ENCODE measurements at places on chromosomes 1 and 21.

GRCh38 chr1:89633248-89633799 lies 404 bp downstream of the LRRC8C start:
- peak; percentile 42 for DNase-seq

DNA sequence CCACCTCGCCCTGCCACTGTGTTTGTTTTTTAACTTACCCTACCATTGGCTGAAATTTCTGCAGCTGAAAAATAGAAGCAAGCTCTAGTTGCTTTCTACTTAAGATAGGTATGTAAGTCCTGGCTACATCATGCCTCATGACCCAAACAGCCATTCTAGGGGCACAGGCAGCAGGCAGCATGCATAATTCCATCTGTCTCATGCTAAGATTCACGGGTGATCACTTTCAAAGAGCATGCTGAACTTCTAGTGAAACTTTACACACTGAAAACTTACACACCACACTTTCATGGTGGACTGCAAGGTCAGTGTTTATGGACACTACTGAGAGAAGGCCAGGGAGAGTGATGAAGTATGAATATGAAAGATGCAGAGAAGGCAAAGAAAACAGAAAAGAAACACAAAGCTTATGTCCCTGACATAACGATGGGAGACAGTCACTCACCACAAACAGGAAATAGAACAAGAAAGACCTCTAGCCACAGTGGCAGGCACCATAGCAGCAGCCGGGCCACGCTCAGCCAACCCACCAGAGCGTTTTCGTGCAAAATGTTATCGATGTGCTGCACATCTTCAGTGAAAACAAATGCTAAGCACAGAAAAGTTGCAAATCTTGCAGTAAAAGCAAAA lies 102.3 kb upstream of the TIAM1 start:
- peak; percentile 11 for DNase-seq

DNA sequence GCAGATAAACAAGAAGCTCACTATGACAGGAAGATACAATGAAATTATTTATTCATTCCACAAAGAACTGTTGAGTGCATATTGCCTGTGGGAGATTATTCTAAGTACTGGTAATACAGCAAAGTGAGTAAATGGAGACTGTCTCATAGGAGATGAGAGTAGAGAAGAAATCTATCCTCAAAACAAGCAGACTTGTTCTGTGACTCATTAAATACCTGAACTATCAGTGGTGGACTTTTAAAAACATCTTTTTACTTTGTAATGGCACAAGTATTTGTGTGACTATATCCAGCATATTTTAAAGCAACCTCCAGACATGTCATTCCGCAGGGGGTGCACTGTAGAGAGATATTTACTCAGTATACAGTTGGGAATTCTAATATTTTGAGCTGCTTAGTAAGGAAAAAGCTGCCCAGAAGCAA lies 259.2 kb downstream of the FMN2 start:
- no peak for DNase-seq

- DNase-seq = no peak
These were observed 272.0 kb downstream of the HHIPL2 start for GRCh38 chr1:222275729-222276465.

DNA sequence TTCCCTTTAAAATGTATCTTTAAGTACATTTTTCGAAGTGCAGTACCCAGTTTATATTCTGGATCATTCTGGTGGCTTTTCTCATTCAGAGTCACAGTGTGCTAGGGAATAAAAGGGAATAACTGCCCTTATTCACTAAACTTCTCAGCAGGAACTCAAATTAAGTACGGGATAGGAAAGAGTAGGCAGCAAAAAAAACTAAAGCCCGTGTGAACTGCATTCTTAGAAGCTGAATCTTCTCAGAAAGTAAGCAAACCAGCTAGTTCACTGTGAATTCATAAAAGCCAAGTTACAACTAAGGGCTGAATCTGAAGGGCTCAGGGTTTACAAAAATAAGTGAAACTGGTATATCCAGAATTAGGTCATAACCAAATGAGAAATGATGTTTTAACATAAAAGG lies 22.0 kb downstream of the PRPF38A start:
- DNase-seq = no peak

- no peak for DNase-seq
These were observed 82.2 kb downstream of the RIPK4 start for GRCh38 chr21:41684381-41685245.

GRCh38 chr1:2603521-2604155 lies 17.1 kb downstream of the PRXL2B start:
- DNase-seq = no peak

DNA sequence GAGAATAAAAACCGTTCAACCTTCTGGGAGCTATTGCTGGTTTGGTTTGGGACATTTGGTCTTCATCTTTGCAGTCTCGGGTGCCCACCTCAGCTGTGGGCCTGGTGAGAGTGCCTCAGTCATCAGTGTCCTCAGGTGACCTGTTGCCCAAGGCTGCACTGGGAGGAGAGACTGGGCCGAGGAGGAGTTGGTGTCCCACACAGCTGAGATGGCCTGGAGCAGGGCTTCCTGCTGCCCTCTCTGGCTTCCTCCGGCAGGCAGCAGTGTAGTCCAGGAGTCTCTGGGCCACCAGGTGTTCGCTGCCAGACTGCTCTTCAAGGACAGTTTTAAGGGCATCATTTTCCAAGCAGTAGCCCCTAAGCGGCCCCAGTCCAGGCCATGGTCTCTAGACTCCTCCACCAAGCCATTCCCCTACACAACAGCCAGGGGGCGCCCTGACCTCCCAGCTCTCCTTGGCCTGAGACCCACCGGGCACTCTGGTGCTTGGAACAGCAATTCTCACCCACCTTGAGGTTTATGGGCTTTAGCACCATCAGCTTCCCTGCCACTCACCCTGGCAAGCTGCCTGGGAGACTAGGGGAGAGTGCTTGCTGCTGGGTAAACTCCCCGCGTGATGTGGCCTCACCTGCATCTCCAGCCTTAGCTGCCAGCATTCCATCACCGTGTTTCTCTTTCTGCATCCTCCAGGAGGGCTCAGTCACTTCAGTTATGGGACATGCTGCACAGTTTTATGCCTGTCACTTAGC lies 9.1 kb upstream of the SYTL1 start:
- DNase-seq = peak; percentile 43

DNA sequence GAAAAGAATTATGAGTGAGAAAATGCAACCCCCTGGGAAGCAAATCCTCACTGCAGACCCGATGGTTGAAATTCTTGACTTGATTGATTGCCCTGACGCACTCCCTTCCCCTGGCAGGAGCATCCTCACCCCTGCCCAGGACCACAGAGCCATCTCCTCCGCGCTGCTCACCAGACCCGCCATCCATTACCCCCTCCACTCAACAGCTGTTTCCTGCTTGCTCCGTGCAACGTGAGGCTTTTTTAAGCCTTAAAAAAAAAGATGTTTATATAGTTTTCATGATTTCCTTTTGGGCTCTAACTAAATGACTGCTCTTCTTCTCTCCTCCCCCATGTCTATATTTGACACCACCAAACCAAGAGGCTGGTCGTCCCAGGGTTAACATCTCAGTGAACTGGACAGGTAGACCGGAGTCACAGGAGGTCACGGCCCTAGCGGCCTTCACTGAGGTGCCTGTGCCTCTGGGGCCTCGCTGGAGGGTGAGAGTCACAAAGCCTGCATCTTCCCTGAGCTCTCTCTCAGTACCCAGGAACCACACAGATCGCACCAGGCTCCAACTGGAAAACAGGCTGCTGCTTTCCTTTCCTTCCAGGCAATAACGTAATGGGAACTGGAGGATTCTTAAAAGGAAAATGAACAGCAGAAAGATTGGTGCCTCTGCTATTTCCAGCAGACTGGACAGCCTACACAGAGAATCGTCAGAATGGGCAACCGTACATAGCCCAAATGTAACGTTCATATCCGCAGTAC lies 49.8 kb downstream of the ZBTB18 start:
- DNase-seq = no peak

GRCh38 chr1:247445526-247446356 lies 12.2 kb downstream of the OR2B11 start:
- DNase-seq = no peak

- DNase-seq = no peak
These were observed 24.3 kb upstream of the TRIM17 start for GRCh38 chr1:228440761-228441500.

GRCh38 chr1:29513357-29513756 lies 277.0 kb downstream of the PTPRU start:
- no peak for DNase-seq

DNA sequence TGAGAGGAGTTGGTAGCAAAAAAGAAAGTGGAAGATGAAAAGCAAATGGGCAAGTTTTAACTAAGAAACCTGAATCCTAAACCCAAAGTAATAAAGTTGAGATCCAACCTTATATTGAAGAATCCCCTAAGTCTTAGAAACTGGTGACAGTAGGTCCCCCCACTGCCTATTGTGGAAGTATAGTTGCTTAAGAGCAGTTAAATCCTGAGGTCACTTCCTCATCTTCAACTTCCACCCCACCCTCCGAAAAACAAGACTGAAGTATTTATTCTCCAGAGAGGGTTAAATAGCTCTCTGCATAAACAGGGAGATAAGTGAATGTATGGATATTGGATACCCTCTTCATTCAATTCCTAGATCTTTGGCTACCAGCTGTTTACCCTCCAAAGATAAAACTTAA lies 3.3 kb upstream of the DSTYK start:
- DNase-seq = no peak

DNA sequence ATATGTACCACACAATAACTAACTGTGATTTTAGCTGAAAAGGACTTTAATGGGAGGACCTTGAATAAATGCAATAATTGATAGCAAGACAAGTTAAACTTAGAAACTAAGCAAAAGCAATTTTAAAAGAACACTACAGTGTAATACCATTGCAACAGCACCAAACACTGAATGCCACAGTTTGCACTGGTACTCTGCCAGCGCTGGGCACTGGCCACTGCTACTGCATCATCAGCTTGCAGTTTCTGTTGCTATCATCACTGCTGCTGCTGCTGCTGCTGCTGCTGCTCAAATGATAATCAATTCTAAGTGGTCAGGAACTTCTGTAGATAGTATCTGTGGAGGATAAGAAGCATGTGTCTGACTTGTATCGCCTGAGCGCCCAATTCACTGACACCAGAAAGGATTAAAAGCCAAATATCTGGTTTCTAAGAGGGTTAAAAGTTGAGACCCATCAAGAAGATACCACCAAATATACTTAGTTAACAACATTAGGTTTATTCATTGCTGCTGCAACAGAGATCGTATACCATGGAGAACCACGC lies 306.9 kb downstream of the LRRC40 start:
- no peak for DNase-seq

GRCh38 chr1:237838320-237838719 lies 52.4 kb downstream of the ZP4 start:
- DNase-seq = no peak

GRCh38 chr1:53133261-53134041 lies 9.0 kb downstream of the SLC1A7 start:
- DNase-seq = no peak
